ENCODE measurements at places on chromosomes 1 and 21.

GRCh38 chr1:17892225-17892624 is 137.1 kb downstream of the ACTL8 start:
- DNase-seq, result no peak

- no peak for DNase-seq
Measured at GRCh38 chr21:42039470-42039901, 29.3 kb upstream of the ZBTB21 start.

- no peak for DNase-seq
Measured at GRCh38 chr1:17281775-17282181, 26.2 kb upstream of the PADI4 start.

DNA sequence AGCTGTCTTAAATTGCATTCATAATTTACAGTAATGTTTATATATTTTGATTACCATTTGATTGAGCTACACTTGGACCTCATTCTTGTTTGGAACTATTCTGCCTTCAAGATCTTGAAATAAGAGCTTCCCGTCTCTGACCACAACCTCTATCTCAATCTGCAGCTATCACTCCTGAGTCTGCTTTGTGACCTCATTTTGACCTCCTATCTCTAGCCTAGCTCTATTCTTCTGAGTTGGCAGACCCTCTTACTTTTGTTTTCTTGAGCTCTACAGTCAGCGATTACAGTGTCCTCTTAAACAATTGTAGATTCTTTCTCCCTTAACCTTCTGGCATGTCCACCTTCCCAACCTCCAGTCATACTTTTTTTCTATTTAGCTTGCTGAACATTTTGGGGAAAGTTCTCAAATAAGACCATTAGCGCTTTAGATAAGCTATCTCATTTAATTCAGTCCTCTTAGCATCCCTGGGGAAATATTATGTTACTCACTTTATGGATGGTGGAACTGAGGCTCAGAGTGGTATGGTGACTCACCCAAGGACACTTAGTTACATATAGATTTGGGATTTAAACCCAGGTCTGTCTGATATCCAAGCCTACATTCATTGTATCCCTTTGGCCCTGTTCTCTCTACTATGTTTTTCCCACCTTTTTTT is 19.1 kb downstream of the RPAP2 start:
- no peak for DNase-seq

GRCh38 chr1:150141452-150141851 is 8.3 kb upstream of the PLEKHO1 start:
- DNase-seq, result no peak

DNA sequence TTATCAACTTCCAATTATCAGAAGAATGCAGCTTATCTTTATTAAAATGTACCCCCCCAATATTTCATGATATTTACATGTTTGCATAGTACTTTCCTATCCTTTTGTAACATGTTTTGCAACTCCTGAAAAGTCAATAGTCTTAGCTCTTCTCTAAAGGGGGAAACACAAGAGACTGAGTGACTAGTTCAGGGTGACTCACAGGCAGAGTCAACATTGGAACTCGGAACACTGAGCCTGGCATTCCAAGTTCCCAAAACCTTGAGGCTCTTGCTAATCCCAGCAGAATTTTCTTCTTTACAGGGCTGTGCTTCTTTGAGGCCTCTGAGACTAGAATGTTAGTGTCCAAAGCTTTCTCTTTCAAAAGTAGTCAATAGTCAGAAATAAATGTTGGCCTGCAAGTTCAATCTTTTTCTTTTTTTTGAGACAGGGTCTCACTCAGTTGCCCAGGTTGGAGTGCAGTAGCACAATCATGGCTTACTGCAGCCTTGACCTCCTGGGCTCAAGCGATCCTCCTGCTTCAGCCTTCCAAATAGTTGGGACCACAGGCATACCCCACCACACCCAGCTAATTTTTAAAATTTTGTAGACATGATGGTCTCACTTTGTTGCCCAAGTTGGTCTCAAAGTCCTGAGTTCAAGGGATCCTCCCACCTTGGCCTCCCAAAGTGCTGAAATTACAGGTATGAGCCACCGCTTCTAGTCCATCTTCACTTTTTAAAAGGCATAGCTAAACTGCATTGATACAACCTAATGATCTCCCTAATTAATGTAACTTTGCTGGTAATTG is 37.5 kb downstream of the ZNF281 start:
- DNase-seq, result no peak

DNA sequence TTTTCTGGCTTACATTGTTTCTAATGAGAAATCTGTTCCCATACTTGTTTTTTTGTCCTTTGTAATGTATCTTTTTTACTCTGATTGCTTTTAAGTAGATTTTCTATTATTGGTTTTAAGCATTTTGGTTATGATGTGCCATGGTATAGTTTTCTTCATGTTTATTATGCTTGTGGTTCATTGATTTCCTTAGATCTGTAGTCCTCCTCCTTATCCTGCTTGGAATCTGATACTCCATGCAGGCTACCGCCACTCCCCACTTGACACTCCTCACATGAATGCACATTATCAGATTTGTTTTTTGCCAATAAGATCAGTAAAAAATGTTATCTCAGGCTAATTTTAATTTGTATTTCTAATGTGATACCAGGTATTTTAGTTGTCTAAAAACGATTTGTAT is 20.8 kb downstream of the UROD start:
- DNase-seq, result no peak

DNA sequence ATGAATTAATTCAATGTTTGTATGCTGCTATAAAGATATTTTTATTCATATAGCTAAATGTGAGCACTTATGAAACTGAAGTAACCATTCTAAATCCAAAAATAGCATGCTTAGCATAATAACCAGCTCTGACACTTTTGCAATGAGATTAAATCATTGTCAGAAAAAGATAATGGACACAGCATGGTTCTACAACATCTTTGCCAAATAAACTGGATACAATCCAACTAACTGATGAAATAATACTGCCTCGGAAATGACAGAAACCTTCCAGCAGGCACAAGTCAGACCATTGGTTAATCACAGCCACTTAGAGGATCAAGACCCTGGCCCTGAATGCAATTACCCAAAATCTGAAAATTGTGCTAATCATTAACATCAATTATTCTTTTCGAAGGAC is 592.7 kb upstream of the ADGRL4 start:
- no peak for DNase-seq

DNA sequence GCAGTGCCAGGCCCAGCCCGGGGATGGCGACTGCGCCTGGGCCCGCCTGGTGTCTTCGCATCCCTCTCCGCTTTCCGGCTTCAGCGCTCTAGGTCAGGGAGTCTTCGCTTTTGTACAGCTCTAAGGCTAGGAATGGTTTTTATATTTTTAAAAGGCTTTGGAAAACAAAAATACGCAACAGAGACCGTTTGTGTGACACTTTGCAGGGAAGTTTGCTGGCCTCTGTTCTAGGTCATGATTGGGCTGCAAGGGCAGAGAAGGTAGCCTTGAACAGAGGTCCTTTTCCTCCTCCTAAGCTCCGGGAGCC is 719 bp downstream of the SOD1 start:
- DNase-seq, result no peak

- DNase-seq, result peak; percentile 48
Measured at GRCh38 chr1:230186003-230186863, 119.2 kb downstream of the GALNT2 start.

- DNase-seq, result no peak
Measured at GRCh38 chr1:219676012-219676765, 63.3 kb upstream of the ZC3H11B start.

DNA sequence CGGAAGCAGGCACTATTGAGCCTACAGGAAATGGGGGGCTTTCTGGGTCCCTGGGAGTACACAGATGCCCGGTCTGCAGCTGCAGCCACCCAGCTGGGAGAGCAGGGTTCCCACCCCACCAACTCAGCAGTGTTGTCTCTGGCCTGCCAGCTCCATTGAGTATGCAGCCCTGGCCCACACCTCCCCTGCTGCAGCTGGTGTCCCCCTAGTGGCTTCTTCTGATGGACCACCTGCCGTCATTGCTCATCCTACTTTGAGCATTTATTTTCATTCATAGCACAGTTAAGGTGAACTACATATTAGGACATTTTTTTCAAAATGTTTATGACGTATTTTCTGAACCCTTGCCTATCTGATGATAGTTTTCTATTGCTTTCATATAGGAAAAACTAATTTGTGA is 189.8 kb upstream of the LYPLAL1 start:
- DNase-seq, result no peak

DNA sequence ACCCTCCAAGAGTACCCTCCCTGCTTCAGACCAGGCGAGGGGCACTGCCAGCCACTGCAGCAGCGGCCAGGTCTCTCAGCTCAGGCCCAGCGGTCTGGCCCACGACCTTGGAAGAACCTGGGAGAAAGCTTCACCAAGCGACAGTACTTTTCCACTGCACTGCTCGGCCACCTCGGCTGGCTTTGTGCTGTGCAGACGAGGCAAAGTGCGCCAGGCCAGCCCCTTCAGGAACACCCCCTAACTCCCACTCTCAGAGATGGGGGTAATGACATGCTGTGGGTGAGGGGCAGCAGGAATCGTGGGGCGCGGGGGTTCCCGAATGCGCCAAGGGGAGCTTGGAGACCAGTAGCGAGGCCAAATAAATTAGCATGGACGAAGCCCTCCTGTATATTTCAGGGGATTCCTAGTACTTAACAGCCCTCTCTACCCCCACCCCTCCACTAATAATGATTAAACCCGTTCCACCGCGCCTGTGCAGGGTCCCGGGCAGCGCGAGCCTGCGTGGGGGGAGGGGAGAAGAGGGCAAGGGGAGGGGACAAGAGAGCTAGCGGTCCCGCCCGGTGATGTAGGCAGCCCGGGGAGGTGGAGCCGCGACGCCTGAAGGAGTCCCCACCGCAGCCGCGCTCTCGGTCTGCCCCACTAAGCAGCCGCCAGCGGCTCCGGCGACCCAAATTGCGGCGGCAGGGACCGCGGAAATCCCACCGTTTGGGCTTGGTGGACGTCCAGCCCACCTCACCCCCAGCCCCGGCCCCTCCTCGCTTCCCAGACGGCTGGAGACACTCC is at the start of gene FAM43B:
FAM43B (plus strand) TSS at position 629 of the 783 bp plus-strand sequence. CDS start 401 bp downstream, outside the sequence.
- DNase-seq, result peak; percentile 38

DNA sequence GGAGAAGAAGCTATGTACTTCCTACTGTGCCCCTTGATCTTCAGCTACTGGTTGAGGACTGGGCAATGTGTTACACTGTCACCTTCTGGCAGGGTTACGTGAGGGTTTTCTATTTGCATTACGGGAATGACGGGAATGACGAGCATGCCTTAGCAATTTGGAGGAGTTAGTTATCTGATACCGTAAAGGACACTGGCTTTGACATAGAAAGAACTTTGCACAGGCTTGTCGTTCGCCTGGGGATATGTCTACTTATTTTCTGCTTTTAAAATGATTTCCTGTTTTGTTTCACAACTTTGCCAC is 19.8 kb upstream of the ACBD6 start:
- no peak for DNase-seq

All from activated CD4-positive, alpha-beta T cell treated with anti-CD3 and anti-CD28 coated beads for 48 hours (primary cell).